CD4-positive, alpha-beta memory T cell (primary cell): ENCODE measurements at places on chromosomes 5 and 9.

- DNase-seq, result no peak
Observed at GRCh38 chr9:88187631-88188030, 49.4 kb upstream of the SPATA31C2 start.

DNA sequence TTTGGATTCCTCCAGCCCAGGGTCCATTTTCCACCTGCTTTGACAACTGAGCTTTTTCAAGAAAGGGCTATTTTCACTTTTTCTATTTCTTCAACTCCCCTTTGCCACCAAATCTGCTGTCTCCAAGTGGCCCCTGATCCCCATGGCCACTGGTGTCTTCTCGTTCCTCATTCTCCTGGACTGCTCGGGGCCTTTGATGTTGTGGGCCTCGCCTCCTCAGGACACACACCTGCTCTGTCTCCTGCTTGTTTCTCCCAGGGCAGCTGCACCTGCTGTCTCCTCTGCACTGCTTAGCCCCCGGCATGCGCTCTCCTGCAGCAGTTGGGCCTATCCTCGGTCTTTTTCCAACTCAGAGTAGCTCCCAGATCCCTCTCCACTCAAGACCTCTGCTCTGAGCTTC is 16.3 kb upstream of the NANS start:
- DNase-seq, result no peak

DNA sequence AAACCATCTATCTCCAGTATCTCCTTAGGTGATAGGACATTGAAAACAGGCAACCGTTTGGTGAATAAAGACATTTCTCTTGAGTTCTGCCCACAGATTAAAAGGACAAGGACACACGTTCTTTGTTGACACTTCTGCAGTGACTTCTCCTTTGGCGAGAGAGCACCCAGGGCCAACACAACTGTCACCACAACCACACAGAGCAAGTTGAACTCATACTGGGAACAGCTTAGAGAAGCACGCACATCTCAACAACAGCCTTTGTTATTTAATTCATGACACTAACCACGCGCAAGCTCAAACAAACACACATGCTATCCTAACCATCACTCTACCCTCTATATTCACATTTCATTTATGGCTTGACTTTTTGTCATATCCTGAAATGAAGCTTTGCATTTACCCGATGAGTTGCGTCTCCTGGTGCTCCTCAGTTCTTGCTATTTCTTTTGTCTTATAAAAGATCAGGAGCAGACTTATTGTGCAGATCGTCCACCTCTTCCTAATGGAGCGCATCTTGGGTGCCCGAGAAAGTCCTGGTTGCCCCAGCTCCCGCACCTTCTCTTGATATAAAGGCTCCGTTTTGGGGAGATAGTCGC is 543 bp downstream of the ST8SIA4 start:
- no peak for DNase-seq

GRCh38 chr5:179876610-179876952 is 18.0 kb upstream of the MRNIP start:
- DNase-seq, result no peak
